ENCODE measurements at places on chromosomes 2 and 18.

GRCh38 chr2:40103163-40103562, 324.1 kb upstream of the THUMPD2 start:
- DNase-seq, result no peak

- DNase-seq, result no peak
Measured at GRCh38 chr2:74768401-74768914, 65.5 kb upstream of the HK2 start.

DNA sequence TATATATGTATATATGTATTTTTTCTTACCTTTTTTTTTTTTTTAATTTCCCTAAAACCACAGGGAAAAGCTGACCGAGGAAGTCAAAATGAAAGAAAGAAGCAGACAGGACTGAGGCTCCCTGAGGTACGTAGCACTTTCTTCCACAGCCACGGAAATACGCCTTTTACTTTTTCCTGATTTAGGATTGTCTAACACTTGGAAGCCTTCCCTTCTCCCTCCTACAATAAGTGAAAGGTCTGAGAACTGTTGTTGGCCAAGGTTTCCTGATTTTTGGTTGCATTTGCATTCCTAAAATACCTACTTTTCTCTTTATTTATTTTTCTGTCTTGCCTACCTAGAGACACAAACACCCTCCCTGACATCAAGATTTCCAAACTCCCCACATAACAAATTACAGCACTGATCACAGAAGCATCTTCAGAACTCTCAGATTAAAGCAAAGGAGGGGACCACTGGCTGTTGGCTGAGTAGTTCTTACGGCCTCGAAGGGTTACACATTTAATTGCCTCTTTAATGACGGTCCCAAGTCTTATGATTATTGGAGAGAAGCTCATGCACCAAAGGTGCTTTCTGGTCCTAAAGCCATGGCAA, 778.5 kb upstream of the FANCL start:
- DNase-seq, result no peak

GRCh38 chr2:185108588-185108987, 510.3 kb downstream of the ZNF804A start:
- no peak for DNase-seq

GRCh38 chr2:104444889-104445288, 409.0 kb upstream of the POU3F3 start:
- no peak for DNase-seq

- DNase-seq, result no peak
Measured at GRCh38 chr2:35298493-35298892, 1057.1 kb upstream of the CRIM1 start.

- DNase-seq, result no peak
Measured at GRCh38 chr2:233458826-233459225, 104.5 kb downstream of the DGKD start.
